ENCODE measurements at places on chromosomes 4 and X.

GRCh38 chr4:24858550-24858949, 54.3 kb downstream of the CCDC149 start:
- DNase-seq: no peak

DNA sequence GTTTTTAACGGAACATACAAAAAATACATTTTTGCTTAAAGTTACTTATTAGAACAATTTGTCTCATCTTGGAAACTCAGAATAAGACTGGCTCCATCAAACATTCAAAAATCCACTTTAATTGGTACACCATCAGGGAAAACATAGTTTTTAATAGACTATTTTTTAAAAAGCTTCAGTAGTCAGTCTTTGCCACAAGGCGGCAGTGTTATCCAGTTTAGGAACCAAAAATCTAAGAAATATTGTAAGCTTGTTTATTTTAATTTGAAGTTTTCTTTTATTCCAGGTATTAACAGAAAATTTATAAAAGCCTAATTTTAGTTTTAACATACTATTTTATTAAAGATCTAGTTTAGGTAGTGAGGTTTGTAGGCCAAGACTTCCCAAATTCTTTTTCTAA, 107.7 kb downstream of the APOOL start:
- DNase-seq: no peak

GRCh38 chr4:112518675-112519074, 2.7 kb upstream of the NEUROG2 start:
- DNase-seq: no peak

DNA sequence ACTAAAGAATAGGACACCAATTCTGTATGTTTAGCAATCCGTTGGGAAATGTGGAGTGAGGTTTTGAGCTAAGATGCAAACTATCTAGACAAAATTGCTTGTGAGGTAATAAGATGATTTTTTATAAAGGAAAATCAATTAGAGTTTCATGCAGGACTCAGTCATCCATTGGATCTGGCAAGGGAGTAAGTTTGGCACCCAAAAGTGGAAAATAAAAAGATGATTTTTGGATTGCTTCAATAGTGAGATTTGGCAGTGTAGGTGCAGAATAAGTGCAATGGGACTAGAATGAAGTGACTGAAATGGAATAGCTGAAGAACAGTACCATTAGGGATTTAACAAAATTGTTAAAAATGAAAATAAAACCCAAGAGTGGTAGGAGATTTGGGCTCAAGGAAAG, 290.5 kb upstream of the EPHA5 start:
- no peak for DNase-seq

DNA sequence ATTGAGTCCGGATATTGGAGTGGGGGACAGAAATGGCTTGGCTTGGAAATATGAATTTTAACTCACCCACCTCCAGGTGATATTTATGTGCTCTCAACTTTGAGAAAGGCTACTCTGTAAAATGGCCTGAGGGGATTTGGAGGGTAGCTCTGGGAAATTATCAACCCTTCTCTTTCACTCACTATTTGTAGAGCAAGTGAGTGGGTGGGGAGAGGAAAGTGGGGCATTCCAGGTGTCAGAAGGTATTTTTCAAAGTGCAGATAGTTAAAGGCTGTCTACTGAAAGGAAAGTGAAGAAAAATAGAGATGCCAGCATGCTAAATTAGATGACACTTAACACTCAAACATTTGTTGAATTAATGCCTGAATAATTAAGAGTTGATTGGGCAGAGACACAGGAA, 44.1 kb downstream of the TMEM164 start:
- no peak for DNase-seq

GRCh38 chrX:101394372-101394771, 3.6 kb downstream of the RPL36A start:
- DNase-seq: no peak

- DNase-seq: no peak
These were observed 142.6 kb downstream of the EGF start for GRCh38 chr4:110055158-110055768.

- DNase-seq: no peak
These were observed 47.3 kb upstream of the RAB9B start for GRCh38 chrX:103879339-103879738.

GRCh38 chrX:20666331-20666730, 399.6 kb upstream of the RPS6KA3 start:
- no peak for DNase-seq

GRCh38 chrX:72492499-72492898, 80.1 kb downstream of the HDAC8 start:
- no peak for DNase-seq

- DNase-seq: no peak
These were observed 695.2 kb downstream of the GRXCR1 start for GRCh38 chr4:43587758-43588157.

- no peak for DNase-seq
These were observed 30.0 kb upstream of the HUWE1 start for GRCh38 chrX:53716328-53717088.

DNA sequence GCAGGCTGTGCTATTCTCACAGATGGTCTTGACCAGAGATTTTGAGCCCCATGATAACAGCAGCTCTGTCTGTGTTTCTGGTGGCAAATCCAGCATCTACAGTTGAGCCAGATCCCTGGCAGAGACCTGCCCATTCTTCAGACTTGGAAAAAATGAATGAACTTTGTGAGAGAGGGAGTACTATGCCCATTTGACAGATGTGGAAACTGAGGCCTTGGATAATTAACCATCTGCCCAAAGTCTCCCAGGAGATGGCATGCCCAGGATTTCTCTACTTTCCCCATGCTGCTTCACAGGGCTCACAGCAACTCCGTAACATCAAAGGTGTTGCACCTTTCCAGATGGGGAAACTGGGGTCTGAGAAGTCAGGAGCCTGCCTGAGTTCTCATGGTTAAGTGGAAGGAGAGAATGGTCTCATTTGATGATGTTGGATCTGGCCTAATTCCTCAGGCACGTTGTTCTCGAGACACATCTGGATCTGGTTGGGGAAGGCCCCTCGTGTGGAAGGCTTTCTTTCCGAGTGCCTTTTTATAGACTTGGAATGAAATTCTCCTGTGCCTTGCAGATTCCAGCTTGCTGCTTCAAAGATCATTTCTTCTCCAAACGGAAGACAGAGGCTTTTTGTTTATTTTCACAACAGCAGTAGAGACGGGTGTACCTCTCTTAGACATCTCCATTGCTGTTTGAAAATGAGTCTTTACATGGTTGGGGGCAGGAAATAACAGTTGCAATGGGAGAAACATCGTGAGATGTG, 73.3 kb upstream of the STX18 start:
- no peak for DNase-seq

- no peak for DNase-seq
These were observed 55.7 kb downstream of the PITX2 start for GRCh38 chr4:110567214-110567613.

GRCh38 chrX:48511560-48511959, 2.8 kb downstream of the PORCN start:
- DNase-seq: no peak

GRCh38 chr4:8641256-8641655, 48.7 kb downstream of the CPZ start:
- DNase-seq: peak; percentile 44

DNA sequence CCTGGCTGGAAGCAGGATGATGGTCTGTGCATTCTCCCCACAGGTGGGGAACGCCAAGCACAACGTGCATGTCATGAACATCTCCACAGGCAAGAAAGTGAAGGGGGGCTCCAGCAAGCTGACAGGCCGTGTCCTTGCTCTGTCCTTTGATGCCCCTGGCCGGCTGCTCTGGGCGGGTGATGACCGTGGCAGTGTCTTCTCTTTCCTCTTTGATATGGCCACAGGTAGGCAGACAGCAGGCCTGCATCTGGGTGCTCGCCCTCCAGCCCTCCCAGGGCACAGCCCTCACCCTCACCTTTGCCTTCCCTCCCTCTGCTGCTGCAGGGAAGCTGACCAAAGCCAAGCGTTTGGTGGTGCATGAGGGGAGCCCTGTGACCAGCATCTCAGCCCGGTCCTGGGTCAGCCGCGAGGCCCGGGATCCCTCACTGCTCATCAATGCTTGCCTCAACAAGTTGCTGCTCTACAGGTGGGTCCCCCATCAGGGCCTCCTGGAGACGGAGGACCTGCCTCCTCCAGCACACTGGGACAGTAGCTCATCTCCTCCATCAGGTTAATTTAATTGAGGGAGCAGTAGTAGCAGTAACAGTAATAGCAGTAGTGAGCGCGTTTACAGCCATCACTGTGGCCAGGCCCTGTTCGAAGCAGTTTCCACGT, 4.6 kb downstream of the WDR13 start:
- no peak for DNase-seq

DNA sequence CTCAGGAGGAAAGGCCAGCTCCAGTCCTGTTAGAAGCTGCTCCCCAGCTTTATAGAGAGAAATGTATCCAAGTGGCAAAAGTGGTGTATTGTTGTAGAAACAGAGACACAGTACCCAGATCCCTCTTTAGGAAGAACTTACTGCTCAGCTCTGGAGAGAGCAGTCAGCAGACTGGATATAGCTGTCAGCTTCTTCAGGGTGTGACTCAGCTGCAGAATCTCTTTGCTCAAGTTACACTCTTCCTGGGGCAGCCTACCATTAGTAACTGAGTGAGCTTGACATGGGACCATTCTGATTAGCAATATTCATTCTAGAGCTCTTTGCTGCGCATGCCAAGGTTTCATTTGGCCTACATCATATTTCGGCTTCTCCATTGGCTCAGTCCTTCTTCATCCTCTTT, 40.5 kb downstream of the ATP1B4 start:
- DNase-seq: no peak

DNA sequence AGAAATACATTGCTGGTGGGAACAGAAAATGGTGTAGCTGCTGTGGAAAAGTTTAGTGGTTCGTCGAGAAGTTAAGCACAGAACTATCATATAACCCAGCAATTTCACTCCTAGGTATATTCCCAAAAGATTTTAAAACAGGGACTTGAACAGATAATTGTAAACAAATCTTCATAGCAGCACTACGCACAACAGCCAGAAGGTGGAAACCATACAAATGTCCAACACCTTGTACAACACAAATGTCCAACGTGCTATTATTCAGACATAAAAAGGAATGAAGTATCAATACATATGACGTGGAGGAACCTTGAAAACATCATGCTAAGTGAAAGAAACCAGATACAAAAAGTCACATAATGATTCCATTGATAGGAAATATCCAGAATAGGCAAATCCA, 37.9 kb downstream of the CUL4B start:
- no peak for DNase-seq

DNA sequence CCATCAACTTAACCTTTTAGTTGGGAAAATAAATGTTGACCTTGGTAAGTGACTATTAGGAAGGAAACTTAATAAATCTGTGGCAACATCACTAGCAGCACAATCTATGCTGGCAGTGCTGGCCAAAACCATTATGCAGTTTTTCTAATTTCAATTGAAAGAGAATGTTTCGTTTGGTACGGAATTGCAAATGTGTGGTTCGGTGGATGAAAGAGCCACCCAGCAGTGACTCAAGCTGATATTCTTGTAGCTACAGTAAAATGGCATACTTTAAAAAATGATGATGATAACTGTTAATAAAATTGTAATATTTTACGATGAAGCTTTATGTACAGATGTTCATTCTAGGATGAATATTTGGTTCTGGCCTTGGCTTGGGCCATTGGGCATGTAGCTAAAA, 40.7 kb upstream of the AP1S2 start:
- DNase-seq: no peak

DNA sequence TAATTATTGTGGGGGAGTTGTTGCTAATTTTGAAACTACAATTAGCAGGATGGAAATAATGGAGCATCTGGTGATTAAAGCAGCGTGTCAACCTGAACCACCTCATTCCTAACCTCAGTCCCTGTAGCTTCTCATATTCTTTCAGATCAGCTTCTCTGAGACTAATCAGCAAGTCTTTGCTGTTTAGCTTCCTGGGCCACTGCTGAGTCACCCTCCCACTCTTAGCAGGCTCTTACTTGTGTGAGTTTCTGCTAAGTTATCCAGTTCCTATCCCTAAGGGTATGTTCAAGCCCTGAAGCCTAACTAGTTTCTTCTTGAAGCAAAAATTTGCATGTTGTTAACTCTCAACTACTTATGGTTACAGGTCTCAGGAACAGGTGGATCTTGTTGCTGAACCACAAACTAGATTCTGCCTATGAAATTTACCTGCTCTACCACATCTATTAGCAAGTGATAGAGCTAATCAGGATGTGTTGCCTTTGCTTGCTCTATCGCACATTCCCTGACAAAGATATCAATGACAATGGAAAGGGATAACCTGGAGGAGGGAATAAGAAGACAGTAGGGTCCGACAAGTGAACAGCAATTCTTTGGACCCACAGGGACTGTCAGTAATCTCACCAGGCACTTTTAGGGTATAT, 134.2 kb downstream of the EIF4E start:
- no peak for DNase-seq

- DNase-seq: peak; percentile 58
These were observed 26.4 kb downstream of the NOP14 start for GRCh38 chr4:2936773-2937145.

DNA sequence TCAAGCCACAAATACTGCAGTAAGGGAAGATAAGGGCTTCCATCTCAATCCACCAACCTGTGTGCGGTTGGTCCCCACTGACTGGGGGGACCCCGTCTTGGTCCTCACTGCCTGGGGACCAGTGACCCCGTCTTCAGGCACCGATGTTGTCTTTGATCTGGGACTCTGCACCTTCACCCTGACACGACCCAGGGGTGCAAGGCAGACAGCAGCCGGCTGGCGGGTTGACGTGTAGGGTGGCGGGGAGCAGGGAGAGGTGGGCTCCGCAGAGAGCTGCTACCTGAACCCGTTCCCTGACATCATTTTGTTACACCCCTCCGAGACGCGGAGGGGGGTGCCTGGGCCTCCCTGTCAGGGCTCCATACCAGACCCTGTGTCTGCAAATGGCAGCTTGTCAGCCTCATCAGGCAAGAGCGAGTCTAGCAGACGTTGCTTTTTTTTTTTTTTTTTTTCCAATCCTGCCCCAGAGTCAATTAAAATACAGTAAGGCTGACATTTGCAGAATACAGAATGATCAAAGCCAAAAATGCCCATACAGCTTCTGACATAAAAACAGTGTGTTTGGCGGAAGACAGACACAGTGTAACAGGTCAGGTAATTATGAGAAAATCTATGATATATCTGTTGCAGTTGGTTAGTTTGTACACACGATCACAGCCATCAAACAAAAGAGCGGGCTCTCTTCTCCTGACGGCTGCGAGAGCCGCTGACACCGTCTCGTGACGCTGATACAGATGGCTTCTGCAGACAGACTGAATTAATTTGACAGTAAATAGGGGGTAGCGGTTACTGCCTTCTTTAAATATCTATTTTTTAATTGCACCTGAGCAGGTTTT, 118.6 kb downstream of the CRLF2 start:
- peak; percentile 52 for DNase-seq

- DNase-seq: peak; percentile 86
These were observed 49.9 kb downstream of the ELF4 start for GRCh38 chrX:130060122-130061069.

DNA sequence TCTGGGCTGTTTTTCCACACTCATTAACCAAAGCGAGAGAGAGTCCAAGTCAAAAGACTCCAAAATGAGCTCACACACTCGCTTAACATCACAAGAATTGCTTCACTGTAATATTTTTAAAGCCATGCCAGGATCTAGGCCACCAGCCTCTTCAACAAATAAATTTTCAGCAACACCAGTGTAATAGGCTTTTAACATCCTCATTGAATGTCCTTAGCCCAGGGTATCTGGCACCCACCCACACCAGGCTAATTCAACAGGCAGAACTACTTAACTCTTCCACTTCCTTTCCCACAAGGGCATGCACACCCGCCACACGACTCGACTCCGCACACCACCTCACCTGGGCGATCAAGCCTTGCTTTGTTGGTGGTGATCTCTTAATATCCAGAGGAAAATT, 34.2 kb downstream of the FAT1 start:
- DNase-seq: peak; percentile 76
